ENCODE measurements at places on chromosomes 7 and 10.

GRCh38 chr7:130397758-130398073 is 17.4 kb downstream of the CPA1 start:
- DNase-seq: no peak

DNA sequence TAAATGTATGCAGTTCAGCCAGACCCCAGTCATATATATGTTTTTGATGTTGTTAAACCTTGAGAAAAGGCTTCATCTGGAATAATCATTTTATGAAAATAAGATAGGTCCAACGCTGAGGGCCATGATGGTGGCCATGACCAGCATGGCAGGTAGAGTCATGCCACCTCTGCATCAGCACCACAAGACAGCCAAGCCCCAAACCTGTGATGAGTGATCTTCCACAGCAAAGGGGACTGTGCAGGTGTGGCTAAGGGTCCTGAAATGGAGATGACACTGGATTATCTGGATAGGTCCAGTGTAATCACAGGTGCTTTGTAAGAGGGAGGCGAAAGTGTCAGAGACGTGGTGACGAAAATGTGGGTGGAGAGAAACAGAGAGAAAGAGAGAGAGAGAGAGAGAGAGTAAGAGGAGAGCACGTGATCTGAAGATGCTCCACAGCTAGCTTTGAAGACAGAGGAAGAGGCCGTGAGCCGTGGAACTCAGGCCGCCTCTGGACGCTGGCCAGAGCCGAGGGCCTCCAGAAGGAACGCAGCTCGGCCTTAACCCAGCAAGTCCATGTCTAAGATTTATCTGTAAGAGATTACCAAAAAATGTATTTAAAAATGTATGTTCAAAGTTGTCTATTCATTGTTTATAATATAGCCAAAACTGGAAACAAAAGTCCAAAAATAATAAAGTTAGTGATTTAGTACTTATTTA is 304.4 kb upstream of the SHH start:
- no peak for DNase-seq

GRCh38 chr7:31744294-31744874 is 57.4 kb downstream of the PPP1R17 start:
- DNase-seq: peak; percentile 88

- DNase-seq: no peak
Observed at GRCh38 chr7:21671859-21672258, 129.0 kb downstream of the DNAH11 start.

GRCh38 chr10:109862738-109863137 is 60.6 kb downstream of the XPNPEP1 start:
- DNase-seq: no peak

- no peak for DNase-seq
Observed at GRCh38 chr10:130181858-130182257, 45.7 kb downstream of the GLRX3 start.

GRCh38 chr7:128860158-128861073 is 2.2 kb upstream of the ATP6V1F start:
- DNase-seq: no peak

DNA sequence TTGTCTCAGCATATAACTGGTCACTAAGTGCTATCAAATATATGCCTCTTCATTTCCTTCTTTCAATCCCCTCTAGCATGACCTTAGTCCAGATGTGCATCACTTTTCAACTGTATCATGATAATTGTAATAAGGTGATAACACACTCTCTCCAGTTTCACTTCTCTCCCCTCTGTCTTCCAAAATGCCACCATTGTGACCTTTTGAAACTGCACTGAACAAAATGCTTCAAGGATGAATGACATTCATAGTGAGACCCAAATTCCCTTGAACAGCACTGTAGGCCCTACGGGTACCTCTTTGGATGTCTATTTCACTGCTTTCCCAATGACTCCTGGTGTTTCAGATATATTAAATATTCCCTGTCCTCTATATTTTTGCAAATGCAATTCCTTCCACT is 224.8 kb downstream of the DNAJB9 start:
- no peak for DNase-seq

DNA sequence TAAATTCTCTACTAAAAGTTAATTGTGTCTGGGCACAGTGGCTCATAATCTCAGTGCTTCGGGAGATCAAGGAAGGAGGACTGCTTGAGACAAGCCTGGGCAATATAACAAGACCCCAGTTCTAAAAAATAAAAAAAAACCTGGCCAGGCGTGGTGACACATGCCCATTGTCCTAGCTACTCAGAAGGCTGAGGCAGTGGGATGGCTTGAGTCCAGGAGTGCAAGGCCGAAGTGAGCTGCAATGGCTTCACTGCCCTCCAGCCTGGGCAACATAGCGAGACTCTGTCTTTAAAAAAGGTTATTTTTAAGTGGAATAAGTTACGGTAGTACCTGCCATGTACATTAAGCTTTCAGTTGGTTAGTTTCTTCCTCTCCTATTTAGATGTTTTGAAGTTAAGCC is 28.9 kb downstream of the CDK14 start:
- no peak for DNase-seq

DNA sequence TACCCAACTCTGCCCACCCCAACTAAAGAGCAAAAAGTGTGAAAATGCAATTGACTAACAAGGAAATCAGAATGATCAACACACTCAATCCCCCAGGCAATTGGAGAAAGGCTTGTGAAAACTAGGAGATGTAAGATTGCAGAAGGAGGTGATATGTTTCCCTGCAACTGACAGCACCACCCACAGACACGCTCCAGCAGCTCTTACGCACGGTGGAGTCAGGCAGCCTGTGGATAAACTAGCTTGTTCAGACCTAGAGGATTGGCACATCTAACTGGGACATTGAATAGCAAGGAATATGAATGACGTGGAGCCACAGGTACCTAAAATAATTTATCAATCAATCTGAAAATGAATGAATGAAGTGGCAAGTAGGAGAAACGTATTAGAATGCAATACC is 125.7 kb upstream of the MYO3A start:
- no peak for DNase-seq

GRCh38 chr7:98923512-98923911 is 45.2 kb downstream of the TRRAP start:
- DNase-seq: no peak

DNA sequence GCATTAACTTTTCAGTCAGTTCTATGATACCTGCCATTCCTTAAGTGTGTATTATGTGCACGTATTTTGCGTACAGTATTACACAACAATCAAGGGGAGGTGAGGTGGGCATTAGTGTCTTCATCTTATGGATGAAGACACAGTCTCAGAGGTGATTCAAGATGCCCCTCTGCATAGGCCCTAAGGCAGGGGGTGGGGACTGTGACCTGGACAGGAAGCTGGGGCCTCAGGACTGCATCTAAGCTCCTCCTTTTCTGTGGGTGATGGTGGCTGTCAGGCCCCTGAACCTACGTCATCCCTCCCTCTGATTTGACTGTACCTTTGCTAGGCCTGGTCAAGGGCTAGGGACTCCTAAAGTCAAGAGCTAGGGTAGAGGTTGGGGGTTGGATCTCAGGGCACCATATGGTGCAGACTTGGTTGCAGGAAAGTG is 38.9 kb downstream of the HK1 start:
- no peak for DNase-seq

- no peak for DNase-seq
Observed at GRCh38 chr7:16055263-16055976, 365.9 kb downstream of the CRPPA start.

DNA sequence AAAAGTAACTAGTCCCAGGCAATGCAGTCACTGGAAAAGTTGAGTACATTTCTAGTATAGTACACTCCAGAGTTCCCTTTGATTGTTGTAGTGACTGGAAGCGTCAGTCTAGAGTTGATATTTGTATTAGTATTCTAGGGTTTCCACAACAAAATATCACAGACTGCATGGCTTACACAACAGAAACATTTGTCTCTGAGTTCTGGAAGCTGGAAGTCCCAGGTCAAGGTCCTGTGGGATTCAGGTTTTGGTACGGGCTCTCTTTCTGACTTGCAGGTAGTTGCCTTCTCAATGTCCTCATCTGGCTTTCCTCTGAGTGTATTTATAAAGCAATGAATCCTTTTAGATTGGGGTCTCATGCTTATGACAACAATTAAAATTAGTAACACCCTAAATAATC is 1119.1 kb upstream of the PHF14 start:
- DNase-seq: no peak

DNA sequence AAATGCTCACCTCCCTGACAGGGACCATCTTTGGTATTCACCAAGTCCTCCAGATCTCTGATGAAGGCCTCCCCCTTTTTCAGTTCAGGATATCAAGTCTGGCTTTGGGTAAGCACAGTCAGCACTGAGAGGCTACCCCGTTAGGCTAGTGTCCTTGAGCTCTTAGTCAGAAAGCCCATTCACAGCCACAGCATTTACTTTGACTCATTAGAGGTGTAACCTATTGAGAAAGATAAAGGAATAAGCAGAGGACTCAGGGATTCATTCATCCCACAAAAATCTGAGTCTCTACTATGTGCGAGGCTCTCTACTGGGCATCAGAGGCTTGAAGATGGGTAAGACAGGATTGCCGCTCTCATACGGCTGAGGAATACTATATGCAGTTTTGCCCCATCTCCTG is 14.0 kb upstream of the RAMP3 start:
- DNase-seq: peak; percentile 17

DNA sequence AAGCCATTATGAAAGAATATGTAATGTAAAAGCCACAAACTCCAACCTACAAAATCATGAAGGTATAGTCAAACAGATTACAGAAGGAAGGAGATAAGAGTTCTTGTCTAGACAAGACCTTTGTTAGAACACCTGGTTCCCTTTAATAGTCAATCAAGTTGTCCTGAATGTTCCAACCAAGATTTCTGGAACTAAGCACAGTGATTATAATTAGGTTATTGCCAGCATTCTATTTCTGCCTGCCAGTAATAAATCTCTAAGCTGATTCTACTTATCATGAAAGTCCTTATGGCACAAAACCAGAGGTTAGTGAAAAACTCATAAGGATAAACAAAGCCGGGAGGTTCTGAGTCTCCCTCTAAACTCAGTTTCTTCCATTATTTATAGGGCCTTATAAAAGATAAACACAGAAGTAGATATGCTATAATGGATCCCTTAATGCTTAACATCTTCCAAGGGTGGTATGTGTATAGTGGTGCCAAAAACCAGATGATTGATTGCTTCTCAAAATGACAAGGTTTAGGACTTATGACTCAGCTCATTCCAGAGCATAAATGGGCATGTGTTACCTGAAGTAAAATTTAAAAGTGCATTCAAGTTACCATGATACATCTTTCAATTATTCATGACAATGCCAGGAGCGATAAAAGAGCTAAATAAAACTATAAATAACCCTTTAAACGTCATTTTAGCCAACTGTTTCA is 237.2 kb downstream of the CSTF2T start:
- DNase-seq: no peak

- no peak for DNase-seq
Observed at GRCh38 chr10:29326299-29326698, 37.4 kb downstream of the LYZL1 start.

DNA sequence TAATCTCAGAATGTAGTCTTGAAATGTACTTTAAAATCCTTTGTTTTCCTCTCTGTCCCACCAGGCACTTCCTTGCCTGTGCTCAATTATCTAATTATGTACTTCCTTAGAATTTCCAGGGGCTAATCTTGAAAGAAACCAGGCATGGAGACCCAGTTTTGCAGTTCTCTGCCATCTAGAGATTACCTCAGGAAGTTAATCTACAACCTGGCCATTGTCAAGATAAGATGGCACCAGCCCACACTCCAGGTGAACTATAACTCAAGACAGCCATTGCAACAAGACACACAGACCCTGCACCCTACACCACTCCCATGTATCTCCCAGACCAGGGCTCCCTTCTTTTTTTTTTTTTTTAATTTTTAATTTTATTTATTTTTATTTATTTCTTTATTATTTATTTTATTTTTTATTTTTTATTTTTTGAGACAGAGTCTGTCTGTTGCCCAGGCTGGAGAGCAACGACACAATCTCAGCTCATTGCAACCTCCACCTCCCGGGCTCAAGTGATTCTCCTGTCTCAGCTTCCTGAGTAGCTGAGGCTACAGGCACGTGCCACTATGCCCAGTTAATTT is 85.9 kb upstream of the TRIM24 start:
- DNase-seq: no peak

DNA sequence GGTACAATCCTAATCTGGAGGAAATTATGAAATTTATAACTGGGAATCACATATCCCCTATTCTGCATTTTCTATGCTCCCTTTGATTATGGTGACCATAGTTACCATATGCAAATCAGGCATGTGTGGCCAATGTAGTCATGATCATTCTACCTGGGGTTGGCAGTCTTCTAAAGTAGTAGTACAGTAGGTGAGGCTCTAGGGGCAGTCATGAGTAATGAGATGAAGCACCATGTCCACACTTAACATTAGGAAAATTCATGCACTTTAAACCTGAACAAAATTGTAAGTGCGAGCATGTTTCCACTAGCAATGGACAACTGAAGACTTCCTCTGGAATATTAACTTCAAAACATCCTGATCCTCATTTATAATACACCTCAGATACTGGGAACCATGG is 545.9 kb downstream of the SUGCT start:
- DNase-seq: no peak

GRCh38 chr7:32163896-32164295 is 93.7 kb upstream of the PDE1C start:
- no peak for DNase-seq

DNA sequence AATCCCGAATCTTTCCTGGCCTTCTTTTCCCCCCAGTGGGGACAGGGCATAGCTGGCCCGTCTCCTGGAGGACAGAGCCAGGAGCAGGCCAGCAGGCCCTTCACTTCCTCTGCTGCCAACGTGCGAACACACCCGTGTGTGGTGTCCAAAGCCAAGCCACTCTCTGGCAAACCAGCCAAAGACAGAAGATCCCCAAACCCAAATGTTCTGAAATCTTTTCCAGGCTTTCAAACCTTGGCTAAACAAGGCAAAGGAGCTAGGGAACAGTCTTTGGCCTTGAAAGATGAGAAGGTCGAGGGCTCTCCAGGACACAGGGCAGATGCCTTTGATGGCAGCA is 63.0 kb downstream of the PROSER2 start:
- no peak for DNase-seq

GRCh38 chr10:63761243-63761642 is 240.0 kb downstream of the REEP3 start:
- DNase-seq: no peak

DNA sequence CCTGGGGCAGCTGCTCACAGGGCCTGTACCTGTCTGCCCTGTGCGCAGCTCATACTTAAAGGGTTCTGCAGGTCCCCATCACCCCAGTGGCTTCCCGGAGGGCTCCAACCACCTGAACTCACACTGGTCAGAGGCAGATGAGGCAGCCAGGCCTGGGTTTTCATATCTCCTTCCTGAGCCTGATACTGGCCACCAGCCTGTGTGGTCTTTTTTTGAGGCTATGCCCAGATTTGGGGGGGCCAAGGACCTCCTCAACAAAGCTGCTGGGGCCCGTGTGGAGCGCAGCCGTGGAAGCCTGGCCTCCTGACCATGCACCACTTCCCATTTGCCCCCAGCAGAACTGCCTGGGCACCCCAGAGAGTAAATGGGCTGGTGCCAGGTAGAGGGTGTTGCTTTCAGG is 25.7 kb downstream of the PNLIPRP2 start:
- DNase-seq: no peak

Data from posterior vena cava (tissue), 2 donors.